ENCODE measurements at places on chromosomes 6 and 20.
A peak's percentile ranks its signal among the peaks of the same experiment; 100 is the strongest.

GRCh38 chr6:98843271-98844243, 9.2 kb downstream of the POU3F2 start:
- DNase-seq: no peak

GRCh38 chr6:145224450-145224849, 510.9 kb downstream of the EPM2A start:
- no peak for DNase-seq

- DNase-seq: no peak
These were observed 470.8 kb upstream of the ZNF337 start for GRCh38 chr20:26167499-26167898.

DNA sequence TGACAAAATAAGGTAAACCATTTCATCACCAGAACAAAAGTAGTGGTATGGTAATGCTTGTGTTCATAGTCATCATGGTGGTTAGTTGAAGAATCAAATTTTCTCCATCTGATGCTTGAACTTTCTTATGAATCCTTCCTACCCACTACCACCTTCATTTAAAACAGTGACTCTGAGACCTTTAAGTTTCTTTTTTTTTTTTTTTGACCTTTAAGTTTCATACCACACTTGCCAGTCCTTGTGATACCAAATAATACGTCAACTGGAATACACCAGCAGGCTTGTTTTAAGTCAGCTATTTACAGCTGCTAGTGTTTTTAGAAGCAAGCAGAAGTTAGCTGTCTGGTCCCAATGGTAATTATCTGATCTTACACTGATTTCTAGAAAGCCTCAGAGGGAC, 413.4 kb upstream of the SOX4 start:
- no peak for DNase-seq

- DNase-seq: no peak
These were observed 443.6 kb downstream of the CDC5L start for GRCh38 chr6:44831002-44831610.

DNA sequence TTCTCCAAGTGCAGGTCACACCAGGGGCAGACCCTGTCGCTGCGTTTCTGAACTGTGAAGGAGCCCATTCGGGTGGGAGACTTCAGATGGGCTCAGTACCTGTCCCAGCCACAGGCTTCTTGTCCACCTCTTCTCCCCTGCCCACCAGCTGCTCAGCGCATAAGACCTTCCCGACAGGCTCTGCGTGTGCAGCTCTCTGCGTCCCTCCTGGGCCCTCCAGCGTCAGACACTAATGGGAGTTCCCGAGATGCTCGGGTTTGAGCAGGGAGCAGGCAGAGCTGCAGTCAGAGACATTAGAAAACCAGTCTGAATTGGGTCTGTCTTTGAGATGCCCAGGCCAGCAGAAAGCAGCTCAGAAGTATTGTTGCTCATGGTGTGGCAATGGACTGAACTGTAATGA, 50.4 kb downstream of the TCP11 start:
- DNase-seq: no peak

DNA sequence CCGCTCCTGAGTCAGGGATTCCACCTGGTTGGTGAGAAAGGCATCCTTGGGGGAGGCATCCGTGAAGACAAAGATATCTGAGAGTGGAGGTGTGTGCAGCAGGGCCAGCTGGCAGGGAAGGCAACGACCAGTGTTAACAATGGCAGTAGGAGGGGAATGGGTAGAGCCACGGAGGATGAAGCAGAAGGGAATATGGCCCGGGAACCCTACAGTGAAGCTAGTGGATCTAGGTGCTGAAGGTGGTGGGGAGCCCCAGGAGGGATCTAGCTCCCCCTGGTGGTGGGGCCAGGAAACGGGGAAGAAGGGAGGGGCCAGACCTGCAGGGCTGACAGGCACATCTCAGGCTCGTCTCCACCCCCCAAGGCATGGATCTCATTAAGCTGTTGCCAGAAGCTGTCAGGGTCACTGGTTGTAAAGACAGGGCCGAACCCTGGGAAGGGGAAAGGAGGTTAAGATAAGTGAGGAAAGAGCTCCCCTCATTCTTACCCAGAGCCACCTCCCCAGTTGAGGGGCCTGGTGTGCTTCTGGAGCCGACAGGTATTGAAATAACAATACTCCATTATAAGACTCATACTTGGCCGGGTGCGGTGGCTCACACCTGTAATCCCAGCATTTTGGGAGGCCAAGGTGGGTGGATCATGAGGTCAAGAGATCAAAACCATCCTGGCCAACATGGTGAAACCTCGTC, 7.3 kb downstream of the VWA7 start:
- peak; percentile 73 for DNase-seq

GRCh38 chr6:96007663-96008062, 8.1 kb upstream of the FUT9 start:
- DNase-seq: no peak

DNA sequence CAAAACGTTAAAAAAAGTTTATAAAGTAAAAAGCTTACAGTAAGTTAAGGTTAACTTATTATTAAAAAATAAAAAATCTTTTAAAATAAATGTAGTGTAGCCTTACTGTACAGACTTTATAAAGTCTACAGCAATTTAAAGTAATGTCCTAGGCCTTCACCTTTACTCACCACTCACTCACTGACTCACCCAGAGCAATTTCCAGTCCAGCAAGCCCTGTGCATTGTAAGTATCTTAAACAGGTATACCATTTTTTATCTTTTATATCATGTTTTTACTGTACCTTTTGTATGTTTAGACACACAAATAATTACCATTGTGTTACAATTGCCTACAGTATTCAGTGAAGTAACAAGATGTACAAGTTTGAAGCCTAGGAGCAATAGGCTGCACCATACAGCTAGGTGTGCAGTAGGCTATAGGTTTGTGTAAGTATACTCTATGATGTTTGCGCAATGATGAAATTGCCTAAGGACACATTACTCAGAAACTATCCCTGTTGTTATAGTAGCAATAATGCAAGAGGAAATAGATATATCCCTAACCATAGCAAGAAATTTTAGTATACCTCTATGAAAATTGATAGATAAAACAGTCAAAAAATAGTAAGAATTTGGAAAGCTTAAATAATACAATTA, 39.5 kb downstream of the FBXO5 start:
- peak; percentile 29 for DNase-seq

- no peak for DNase-seq
These were observed 687.9 kb upstream of the AGPAT4 start for GRCh38 chr6:161961796-161962195.

- no peak for DNase-seq
These were observed 46.3 kb upstream of the BTN3A2 start for GRCh38 chr6:26318459-26319404.

GRCh38 chr6:26029857-26030653, 57.2 kb upstream of the HFE start:
- DNase-seq: no peak

DNA sequence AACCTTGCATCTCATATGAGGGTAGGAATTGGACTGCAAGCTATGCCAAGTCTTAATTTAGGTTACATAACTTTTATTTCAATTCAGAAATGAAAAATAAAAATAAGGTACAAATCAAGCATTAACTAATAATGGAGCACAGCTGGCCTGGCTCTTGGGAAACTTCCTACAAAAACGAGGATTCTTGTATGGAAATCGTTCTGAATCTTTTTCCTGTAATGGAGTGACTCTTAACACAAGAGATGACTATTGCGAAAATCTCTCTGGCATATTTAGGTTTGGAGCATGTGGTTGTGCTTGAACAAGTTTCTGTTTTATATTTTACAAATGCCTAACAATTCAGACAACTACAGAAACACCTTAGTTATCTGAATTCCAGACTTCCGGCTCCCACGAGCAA, 34.0 kb upstream of the PI16 start:
- DNase-seq: no peak

GRCh38 chr6:41692730-41693129, 42.7 kb downstream of the TFEB start:
- no peak for DNase-seq

All from HL-60 (cell line).